ENCODE measurements at places on chromosomes 11 and 22.
A peak's percentile ranks its signal among the peaks of the same experiment; 100 is the strongest.

GRCh38 chr11:126331286-126331685 lies 24.2 kb upstream of the ST3GAL4 start:
- peaks cover 24% of the 10 kb centered on the region for H3K4me1 ChIP-seq
- H3K27me3 ChIP-seq: no peaks in the 10 kb centered on the region
- no peak overlapping the region for H3K4me3 ChIP-seq

DNA sequence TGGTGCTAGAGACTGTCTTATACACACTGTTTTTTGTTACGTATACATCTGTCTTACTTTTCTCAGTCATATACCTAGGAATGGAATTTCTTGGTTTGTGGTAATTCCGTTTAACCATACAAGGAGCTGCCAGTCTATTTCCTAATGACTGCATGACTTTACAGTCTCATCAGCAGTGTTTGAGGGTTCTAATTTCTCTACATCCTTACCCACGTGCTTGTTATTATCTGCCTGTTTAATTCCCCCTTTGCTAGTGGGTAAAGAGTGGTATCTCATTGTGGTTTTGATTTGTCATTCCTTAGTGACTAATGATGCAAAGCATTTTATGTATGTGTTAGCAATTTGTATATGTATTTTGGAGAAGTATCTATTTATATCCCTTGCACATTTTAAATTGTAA lies 1008.0 kb downstream of the FAM181B start:
- H3K27ac ChIP-seq: no peak overlapping the region
- no peaks in the 10 kb centered on the region for H3K27me3 ChIP-seq
- H3K4me3 ChIP-seq: no peak overlapping the region
- DNase-seq: no peak
- no peaks in the 10 kb centered on the region for H3K4me1 ChIP-seq
- no peaks in the 10 kb centered on the region for H3K36me3 ChIP-seq

DNA sequence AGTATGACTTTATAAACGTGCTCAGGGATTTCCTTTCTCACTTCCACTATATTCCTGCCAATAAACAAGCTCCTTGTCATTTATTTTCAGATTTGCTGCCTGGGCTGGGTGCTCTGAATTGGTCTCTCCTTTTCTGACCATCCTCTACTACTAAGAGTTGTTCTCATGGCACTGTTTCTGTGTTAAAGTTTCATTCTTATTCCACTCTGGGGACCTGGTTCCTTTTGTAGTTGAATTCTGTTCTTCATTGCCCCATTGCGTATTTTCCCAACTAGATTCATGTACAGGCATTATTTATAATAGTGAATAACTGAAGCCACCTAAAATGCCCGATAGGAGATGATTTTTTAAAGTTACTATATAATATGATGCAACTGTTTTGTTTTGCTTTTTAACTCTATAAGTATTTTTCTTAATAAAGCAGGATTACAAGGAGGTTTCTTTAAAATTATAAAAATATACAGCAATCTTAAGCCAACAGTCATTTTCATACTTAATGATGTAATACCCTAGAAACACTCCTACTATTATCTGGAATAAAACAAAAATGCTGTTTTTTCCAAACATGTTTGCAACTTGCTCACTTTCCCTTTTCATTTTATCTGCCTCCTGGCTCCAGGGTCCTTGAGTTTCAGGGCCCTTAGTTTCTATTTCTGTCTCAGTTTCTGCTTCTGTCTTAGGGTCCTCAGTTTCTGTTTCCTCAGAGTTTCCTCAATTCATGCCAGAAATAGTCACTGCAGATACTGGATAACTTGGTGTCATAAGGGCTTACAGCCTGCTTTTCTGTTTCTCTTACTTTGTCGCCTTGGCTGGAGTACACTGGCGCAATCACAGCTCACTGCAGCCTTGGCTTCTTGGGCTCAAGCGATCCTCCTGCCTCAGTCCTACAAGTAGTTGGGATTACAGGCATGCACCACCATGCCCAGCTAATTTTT lies 9.8 kb upstream of the FUT4 start:
- no peaks in the 10 kb centered on the region for H3K36me3 ChIP-seq
- H3K27ac ChIP-seq: peak overlapping the region; percentile 15
- H3K4me3 ChIP-seq: no peak overlapping the region
- H3K4me1 ChIP-seq: peaks cover 14% of the 10 kb centered on the region

- H3K4me3 ChIP-seq: no peak overlapping the region
- H3K36me3 ChIP-seq: no peaks in the 10 kb centered on the region
- DNase-seq: no peak
- H3K27me3 ChIP-seq: no peaks in the 10 kb centered on the region
- H3K4me1 ChIP-seq: no peaks in the 10 kb centered on the region
Observed at GRCh38 chr22:50114221-50115021, 24.6 kb downstream of the MOV10L1 start.

DNA sequence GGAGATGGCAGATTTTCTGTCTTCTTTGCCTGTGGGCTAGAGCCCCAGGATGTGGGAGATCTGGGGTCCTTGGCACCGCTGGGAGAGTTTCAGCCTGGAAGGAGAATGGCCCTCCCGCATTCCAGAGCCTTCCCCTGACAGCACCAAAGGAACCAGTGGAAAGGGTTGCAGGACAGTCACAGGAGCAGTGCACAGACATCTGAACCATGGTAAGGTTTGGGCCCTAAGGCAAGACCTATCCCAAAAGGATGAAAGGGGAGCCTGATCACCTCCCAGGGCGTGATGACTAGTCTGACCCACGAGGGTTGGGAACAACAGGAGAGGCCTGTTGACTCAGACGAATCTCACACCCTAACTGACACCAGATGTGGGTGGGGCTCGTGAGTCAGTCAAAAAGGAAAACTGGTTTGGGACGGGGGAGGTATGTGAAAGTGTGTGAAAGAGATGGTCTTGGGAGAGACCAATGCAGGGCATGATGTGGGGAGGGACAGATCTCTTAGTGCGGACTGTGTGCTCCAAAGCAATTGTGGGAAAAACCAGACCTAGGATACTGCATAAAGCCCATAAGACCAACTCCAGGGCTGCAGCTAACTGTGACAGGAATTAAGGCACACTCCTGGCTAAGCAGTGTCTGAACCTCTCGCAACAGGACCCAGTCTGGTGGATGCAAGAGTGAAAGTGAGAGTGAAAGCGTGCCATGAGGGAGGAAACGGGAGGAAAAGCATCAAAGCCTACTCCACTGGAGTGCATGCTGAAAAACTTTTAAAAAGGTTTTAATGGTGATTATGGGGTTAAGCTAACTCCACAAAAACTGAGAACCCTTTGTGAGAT lies 39.1 kb upstream of the GLYAT start:
- H3K27ac ChIP-seq: peak overlapping the region; percentile 38
- H3K36me3 ChIP-seq: no peaks in the 10 kb centered on the region
- H3K4me3 ChIP-seq: no peak overlapping the region
- no peak for DNase-seq
- H3K4me1 ChIP-seq: no peaks in the 10 kb centered on the region
- H3K27me3 ChIP-seq: no peaks in the 10 kb centered on the region

- H3K4me3 ChIP-seq: no peak overlapping the region
- DNase-seq: no peak
- no peaks in the 10 kb centered on the region for H3K4me1 ChIP-seq
- H3K36me3 ChIP-seq: peaks cover 5% of the 10 kb centered on the region
- H3K27me3 ChIP-seq: no peaks in the 10 kb centered on the region
Observed at GRCh38 chr11:431921-432320, 9.9 kb downstream of the ANO9 start.

DNA sequence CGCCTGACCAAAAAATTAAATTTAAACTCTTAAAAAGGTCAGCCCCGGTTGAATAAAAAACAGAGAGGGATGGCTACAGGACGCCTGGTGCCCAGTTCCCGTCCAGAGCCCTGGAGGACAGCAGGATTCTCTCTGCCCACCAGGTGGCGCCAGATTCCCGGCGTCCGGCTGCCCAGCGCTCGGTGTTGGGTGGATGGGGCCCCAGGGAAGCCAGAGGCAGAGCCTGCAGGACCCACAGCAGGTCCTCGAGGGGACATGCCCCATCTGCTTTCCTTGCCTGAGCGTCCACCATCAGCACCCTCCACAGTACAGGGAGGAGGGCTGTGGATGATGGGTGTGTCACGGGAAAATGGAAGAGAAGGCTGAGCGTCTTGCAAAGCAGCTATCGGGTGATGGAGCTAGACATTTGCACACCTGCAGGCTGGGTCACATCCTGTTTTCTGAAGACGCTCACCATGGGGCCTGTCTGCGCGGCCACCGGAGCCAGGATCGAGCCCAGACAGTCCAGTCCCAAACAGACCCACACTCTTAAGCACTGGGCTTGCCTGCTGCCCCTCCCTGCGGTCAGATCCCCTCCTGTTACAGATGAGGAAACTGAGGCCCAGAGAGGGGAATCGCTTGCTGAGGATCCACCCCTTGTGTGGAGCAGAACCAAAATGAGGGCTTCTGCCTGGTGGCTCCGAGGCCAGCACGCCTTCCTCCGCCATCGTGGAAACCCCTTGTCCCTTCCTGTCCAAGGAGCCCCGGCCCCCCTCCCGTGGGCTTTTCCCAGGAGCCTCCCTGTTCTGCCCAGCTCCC lies 18.5 kb upstream of the CBX7 start:
- no peak overlapping the region for H3K4me3 ChIP-seq
- no peaks in the 10 kb centered on the region for H3K27me3 ChIP-seq
- peaks cover 39% of the 10 kb centered on the region for H3K4me1 ChIP-seq
- DNase-seq: peak; percentile 89
- H3K36me3 ChIP-seq: no peaks in the 10 kb centered on the region

DNA sequence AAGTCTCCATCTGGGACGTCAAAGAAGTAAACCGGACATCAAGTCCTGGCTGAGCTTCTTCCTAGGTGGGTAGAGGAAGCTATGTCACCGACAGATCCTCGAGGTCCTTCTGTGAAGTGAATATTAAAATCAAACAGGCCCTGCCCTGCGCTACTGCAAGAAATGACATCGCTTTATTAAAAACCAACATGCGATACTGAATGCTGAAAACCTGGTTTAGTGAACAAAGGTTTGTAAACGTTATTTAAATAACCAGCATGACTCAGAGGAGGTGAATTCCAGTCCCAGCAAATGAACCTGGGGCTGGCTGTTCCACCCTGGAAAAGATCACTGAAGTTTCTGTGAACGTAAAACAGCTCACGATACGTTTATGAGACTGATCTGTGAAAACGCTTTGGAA lies 645 bp downstream of the RTCB start:
- H3K27me3 ChIP-seq: no peaks in the 10 kb centered on the region
- peaks cover 27% of the 10 kb centered on the region for H3K4me1 ChIP-seq
- H3K36me3 ChIP-seq: peaks cover 24% of the 10 kb centered on the region

DNA sequence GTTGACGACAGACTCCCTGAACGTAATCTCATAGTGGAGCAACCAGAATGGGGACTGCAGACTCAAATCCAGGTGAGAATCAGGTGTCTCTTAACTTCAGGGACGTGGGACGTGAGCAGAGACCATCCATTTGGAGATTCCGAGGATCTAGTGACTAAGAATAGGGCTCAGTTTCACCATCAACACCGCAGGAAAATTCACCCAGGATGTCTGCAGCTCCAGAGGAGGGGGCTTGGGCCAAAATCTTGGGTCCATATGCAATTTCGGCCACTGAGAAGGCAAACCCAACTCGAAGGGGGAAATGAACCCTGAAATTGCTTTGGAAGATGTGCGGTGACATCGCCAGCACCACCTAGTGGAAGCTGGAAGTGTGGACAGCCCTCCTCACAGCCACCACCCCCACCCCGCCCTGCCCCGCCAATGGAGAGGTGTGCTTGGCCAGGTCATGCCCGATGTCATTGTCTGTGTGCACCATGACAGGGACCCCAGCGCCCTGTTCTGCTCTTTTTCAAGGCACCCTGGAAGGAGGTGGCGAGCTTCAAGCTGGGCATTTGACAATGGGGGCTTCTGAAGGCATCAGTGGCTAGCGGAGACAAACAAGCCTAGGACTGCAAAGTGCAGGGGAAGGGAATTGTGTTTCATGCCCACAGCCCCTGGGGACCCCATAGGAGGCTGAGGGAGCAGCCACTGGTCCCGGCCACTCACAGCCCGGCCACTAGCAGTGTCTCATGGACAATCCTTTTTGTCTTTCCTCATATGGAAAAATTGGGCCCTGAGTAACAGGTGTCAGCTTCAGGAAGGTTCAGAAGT lies 24.8 kb downstream of the APOL1 start:
- peaks cover 7% of the 10 kb centered on the region for H3K4me1 ChIP-seq
- H3K4me3 ChIP-seq: no peak overlapping the region
- H3K27ac ChIP-seq: no peak overlapping the region
- no peak for DNase-seq
